ENCODE measurements at places on chromosomes 11 and 22.

DNA sequence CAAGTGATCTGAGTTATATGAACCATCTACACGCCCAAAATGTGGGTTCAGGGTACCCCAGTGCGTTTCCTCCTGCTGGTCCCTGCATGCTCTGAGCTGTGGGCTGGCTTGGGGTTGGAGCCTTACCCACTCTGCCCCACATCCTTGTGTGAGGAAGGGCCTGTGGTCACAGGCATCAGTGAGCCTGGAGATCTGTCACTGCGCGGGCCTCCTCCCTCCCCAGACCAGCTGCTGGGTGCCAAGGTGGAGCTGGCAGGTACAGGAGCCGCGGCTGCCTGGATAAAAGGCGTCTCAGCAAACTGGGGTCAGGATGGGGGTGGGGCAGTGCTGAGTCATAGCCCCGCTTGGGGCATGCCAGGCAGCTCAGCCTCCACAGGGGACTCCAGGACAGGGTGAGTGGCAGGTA lies 17.9 kb downstream of the GNAZ start:
- DNase-seq: no peak

GRCh38 chr11:106925245-106925644 lies 93.0 kb downstream of the GUCY1A2 start:
- DNase-seq: no peak

GRCh38 chr11:61725781-61726231 lies 26.6 kb upstream of the MYRF start:
- no peak for DNase-seq

- no peak for DNase-seq
These were observed 4.1 kb upstream of the ANKRD13D start for GRCh38 chr11:67284811-67285540.

- DNase-seq: no peak
These were observed 36.0 kb upstream of the OAF start for GRCh38 chr11:120174866-120175265.

DNA sequence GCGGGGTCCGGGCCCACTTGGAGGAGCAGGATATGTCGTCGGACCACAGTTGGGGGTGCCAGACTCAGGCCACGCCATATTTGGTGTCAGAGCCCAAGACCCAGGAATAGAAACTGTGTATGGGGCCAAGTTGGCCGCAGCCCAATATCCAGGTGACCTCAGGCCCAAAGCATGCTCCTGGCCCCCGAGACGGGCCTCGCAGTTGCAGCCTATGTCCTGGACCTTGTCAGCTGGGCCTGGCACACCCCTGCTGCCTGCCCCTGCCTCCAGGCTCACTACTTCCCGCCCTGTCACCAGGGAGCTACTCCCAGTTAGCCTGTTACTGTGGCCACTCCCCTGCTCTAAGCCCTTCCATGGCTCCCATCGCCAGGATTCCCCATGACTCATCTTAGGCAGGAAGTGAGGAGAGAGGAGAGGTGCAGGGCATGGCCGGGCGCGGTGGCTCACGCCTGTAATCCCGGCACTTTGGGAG lies 23.1 kb downstream of the A4GALT start:
- no peak for DNase-seq

DNA sequence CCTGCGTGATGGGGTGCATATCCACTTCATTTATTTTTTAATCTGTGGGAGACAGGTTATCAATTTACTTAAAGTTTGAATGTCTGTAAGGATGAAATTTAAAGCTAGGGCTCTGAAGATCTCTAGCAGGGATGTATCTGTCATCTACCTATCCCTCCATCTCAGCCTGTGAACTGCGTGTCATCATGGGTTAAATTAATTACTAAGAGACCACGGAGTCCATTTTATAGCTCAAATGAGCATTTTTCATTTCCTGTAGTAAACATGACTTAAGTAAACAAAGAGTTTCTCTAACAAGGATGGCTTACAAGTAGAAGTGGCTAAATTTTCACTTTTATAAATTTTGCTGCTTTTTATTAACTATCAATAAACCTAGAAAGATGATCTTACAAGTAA lies 2.9 kb upstream of the GLB1L3 start:
- no peak for DNase-seq

DNA sequence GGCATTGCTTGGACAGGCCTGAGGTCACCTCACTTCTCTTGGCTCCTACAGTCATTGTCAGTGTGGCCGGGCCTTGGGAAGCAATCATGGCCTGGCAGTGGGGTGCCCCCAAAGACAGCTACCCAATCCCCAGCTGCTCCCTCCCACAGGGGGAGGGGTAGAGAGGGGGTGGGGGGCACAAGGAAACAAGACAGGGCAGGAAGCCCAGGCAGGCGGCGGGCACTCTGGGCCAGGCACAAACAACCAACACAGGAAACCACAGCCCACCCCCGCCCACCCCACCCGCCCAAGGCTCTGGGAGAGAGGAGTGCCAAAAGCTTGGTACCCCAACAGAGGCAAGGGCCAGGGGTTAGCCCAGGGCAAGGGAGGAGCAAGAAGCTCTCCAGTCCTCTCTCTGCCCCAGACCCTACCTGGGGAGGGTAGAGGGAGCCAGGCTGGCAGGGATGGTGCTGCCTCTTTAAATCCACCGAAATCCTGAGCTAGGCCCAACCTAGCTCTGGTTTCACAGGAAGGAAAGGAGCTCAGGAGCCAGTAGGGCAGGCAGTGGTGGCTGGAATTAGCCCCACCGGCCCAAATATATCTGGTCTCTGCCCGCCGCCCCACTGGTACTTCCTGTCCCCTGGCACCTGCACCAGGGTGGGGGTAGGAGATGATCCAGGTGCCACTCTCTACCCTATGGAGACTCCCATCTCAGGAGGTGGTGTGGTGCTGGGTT lies 12.2 kb downstream of the BCL9L start:
- DNase-seq: no peak

DNA sequence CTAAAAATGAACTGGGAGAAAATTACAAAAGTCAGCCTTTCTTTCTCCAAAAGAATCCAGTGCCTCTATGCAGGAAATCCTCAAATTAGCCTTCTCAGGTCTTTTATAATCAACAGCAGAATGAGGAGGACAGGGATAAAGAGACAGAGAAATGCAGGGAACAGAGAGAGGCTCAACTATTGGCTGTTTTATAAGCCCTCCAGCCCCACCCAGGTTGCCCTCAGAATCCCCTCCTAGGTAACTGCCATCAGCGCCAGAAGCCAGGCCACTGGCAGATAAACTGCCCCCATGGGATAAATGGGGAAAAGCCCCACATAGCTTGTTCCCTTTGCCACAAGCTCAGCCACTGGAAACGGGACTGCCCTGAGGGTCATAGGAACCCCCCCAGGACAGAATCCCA lies 10.9 kb upstream of the HMOX1 start:
- no peak for DNase-seq

DNA sequence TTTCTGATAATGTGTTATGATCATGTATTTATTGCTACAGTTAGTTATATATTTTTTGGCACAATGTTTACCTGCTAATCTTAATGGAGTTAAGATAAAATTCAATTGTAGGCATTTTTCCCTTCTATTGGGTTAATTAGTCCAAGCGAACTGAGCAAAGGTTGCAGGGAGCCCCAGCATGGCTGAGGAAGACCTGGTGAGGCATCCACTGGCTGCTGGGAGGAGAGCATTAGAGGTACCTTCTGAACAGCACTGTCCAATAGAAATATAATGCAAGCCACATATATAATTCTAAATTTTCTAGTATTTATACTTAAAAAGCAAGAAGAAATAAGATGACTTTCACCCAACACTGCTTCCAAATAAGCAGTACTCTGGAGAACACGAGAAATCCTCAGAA lies 689 bp upstream of the TMEM126A start:
- no peak for DNase-seq

GRCh38 chr11:120612513-120613263 lies 101.1 kb downstream of the GRIK4 start:
- DNase-seq: no peak

- no peak for DNase-seq
These were observed 2.7 kb downstream of the RNH1 start for GRCh38 chr11:504053-504993.

- DNase-seq: no peak
These were observed 230.2 kb downstream of the METTL15 start for GRCh38 chr11:28338371-28338770.

DNA sequence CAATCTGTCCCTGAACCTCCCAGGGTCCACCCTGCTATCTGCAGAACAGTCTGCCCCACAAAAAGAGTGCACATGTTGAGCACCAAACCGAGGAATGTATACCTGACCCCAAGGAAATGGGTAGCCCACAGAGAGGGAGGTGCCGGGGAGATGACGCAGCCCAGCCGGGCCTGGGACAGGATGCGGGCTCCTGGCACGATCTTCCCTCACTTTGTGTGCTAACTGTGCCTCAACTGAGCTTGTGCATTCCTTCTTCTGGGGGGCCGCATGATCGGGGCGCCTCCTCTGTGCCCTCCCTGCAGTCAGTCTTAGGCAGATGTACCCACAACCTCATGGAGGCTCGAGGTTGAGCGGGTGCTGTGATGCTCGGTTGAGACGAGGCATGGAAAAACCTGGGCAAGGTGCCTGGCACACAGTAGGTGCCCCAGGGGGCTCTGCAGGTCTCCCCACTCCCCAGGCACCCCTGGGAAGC lies 2.4 kb downstream of the GAS2L1 start:
- no peak for DNase-seq

- no peak for DNase-seq
These were observed 25.2 kb upstream of the CARD16 start for GRCh38 chr11:105070306-105070705.

DNA sequence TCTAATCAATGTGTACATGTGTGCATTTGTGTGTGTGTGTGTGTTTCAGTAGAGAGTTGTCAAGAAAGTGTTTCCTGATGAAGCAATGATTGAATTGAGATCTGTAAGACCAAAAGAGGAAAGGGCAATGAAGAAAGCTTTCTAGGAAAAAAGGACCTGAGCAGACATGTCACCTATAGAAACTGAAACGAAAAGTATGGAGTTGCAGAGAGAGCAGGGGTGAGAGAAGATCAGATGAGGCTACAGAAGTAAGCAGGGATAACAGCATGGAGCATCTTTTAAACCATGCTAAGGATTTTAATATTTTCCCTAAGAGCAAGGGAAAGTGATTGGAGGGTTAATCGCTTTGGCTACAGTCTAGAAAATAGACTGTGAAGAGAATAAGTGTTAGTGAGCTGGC lies 1459.4 kb upstream of the TENM4 start:
- no peak for DNase-seq

DNA sequence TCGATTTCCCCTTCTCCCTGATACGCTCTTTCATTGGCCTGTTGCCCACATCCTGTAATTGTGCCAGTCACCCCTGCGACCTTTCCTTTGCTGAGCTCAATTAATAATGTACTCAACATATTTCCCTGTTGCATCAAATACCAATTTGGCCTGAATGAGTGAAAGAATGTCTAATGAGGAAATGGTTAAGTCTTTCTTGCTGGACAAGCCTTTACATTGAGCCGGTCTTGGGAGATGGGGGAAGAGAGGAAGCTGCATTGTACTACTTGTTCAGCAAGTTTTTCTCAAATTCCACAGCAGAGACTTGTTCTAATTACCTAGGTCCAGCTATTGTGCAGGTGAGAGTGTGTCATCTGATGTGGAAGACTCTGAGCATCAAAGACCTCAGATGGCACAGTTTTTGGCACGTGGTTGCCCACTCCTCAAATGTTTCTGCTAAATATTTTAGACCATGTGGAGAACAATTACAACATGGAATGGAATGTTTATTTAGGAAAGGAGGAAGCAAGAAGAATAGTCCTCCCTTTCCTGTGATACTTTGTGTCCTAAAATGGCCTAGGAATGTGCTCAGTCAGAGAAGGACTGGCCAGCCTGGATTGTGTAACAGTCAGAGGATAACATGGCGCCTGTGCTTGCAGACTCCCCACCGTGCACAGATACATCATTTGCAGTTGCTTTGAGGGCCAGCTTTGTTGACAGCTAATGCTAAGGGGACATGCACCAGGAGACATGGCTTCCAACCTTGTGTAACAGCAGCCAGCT lies 129.5 kb upstream of the E2F8 start:
- DNase-seq: no peak
